ENCODE measurements at places on chromosomes 6 and 20.

- no peak for DNase-seq
Observed at GRCh38 chr6:157200611-157201010, 122.7 kb downstream of the TMEM242 start.

DNA sequence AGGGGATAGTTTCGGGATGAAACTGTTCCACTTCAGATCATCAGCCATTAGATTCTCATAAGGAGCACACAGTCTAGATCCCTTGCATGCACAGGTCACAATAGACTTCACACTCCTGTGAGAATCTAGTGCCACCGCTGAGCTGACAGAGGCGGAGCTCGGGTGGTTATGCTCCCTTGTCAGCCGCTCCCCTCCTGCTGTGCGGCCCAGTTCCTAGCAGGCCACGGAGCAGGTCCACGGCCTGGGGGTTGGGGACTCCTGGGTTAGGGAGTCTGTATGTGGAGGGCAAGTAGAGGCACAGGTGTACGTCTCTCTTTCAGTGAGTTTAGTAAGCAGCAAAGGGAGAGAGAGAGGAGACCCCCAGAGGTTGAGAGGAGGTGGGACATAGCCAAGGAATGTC is 30.5 kb upstream of the MDFI start:
- no peak for DNase-seq

- no peak for DNase-seq
Observed at GRCh38 chr20:19903168-19903811, 113.9 kb upstream of the NAA20 start.

GRCh38 chr6:20661721-20662120 is 127.5 kb downstream of the CDKAL1 start:
- peak; percentile 38 for DNase-seq

- no peak for DNase-seq
Observed at GRCh38 chr6:37980222-37980595, 160.7 kb downstream of the ZFAND3 start.

- DNase-seq, result no peak
Observed at GRCh38 chr20:56483970-56484369, 15.5 kb downstream of the RTF2 start.

GRCh38 chr6:16274885-16275589 is 36.6 kb downstream of the GMPR start:
- DNase-seq, result no peak
